Activated CD4-positive, alpha-beta T cell treated with anti-CD3 and anti-CD28 coated beads for 36 hours (primary cell): ENCODE measurements at places on chromosomes 6 and 20.

GRCh38 chr6:15158821-15159619 is 86.8 kb upstream of the JARID2 start:
- no peaks in the 10 kb centered on the region for H3K36me3 ChIP-seq
- peaks cover 3% of the 10 kb centered on the region for H3K27me3 ChIP-seq
- H3K27ac ChIP-seq: no peak overlapping the region
- H3K4me1 ChIP-seq: no peaks in the 10 kb centered on the region
- no peak for DNase-seq

- H3K4me1 ChIP-seq: no peaks in the 10 kb centered on the region
- DNase-seq: no peak
- H3K4me3 ChIP-seq: no peak overlapping the region
- no peaks in the 10 kb centered on the region for H3K36me3 ChIP-seq
- H3K27ac ChIP-seq: no peak overlapping the region
Observed at GRCh38 chr6:11672256-11672655, 106.3 kb downstream of the ADTRP start.

- H3K27me3 ChIP-seq: peaks cover 83% of the 10 kb centered on the region
- peaks cover 26% of the 10 kb centered on the region for H3K4me1 ChIP-seq
- no peak overlapping the region for H3K4me3 ChIP-seq
- H3K27ac ChIP-seq: no peak overlapping the region
- DNase-seq: no peak
Observed at GRCh38 chr6:30462482-30462881, 26.8 kb upstream of the HLA-E start.

GRCh38 chr20:9021216-9021615 is 47.7 kb upstream of the PLCB4 start:
- no peak overlapping the region for H3K27ac ChIP-seq
- H3K27me3 ChIP-seq: no peaks in the 10 kb centered on the region
- H3K4me1 ChIP-seq: no peaks in the 10 kb centered on the region
- H3K4me3 ChIP-seq: no peak overlapping the region
- no peaks in the 10 kb centered on the region for H3K36me3 ChIP-seq
- DNase-seq: no peak

- no peaks in the 10 kb centered on the region for H3K36me3 ChIP-seq
- no peaks in the 10 kb centered on the region for H3K4me1 ChIP-seq
- no peaks in the 10 kb centered on the region for H3K27me3 ChIP-seq
- H3K27ac ChIP-seq: no peak overlapping the region
- no peak overlapping the region for H3K4me3 ChIP-seq
Observed at GRCh38 chr6:71510057-71510713, 221.6 kb downstream of the OGFRL1 start.

DNA sequence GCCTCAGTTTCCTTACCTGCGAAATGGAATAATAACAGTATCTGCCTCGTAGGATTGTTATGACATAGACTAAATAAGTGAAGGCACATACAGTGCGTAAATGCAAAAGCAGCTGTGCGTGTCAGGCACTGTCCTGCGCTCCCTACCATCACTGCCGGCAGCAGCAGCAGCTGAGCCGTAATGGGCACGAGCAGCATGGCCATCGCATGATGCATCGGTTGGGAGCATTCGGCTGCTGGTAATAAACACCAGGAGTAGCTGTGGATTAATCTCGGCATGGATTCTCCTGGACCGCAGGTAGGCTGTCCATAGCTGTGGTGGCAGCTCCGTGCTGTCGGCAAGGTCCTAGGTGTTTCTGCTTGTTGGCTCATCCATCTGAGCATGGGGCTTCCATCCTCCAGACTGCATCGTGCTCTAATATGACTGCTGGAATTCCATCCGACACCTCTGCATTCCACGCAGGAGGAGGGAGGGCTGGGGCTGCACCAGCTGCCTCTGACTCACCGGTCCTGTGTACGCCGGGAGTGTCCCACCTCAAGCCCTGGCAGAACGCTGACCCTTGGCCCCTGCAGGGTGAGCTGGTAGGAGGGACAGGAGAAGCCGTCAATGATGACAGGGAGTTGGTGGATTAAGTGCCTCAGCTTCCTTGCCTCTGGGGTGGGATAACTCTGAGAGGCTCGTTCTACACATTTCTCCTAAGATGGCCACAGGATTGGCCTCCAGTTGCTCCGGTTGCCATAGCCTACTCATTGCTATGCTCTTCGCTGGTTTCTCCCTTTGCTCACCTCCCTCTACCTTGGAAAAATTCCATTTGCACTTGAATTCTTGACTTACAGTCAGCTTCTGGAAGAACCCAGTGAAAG is 100.9 kb upstream of the PMEPA1 start:
- no peak for DNase-seq
- no peak overlapping the region for H3K4me3 ChIP-seq
- H3K27me3 ChIP-seq: peaks cover 3% of the 10 kb centered on the region
- no peak overlapping the region for H3K27ac ChIP-seq

DNA sequence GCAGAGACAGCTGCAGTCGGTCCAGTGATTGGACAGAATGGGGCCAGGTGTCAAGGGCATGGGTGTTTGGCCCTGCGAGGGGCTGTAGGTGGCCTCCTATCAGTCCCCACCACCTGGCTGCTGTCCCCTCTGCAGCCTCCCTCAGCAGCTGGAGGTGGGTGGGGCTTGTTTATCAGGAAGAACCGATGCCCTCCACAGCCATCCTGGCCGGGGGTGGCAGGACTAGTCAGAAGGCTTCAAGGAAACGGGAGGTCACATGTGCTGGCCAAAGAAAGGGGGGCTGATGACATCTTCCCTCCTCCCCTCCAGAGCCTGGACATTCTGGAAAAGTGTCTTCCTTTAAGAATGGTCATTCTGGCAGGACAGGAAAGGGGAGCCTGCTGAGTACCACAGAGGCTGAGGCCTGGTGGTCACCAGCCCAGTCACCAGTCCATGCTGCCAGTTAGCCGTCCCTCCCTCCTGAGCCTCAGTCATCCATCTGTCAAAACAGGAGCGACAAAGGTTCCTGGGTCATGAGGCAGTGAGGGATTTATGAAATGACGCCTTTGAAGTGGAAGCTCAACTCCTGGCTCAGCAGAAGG is 4.1 kb downstream of the FAM210B start:
- no peak overlapping the region for H3K27ac ChIP-seq
- peaks cover 17% of the 10 kb centered on the region for H3K4me1 ChIP-seq
- H3K4me3 ChIP-seq: no peak overlapping the region
- H3K36me3 ChIP-seq: peaks cover 6% of the 10 kb centered on the region
- H3K27me3 ChIP-seq: no peaks in the 10 kb centered on the region
- no peak for DNase-seq

GRCh38 chr6:347232-347631 is 44.3 kb upstream of the IRF4 start:
- H3K27ac ChIP-seq: no peak overlapping the region
- no peaks in the 10 kb centered on the region for H3K27me3 ChIP-seq
- no peak overlapping the region for H3K4me3 ChIP-seq
- H3K4me1 ChIP-seq: no peaks in the 10 kb centered on the region

DNA sequence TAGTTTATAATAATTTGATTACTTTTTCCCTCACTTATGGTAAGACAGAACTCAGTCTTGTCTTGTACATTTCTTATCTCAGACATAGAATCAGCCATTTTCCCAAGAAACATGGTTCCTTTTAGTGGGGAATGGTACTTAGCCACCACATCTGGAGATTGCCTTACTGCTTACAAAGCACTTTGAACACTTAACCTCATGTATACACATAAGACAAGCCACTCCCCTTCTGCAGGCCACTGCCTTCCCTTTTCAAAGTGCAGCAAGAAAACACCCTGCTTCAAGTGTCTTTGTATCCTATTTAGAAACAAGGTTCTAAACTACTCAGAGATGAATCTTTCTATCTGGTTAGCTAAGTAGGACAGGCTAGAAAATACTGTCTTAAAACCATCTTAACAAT is 159.2 kb downstream of the UBE3D start:
- no peaks in the 10 kb centered on the region for H3K27me3 ChIP-seq
- H3K4me3 ChIP-seq: no peak overlapping the region
- H3K4me1 ChIP-seq: no peaks in the 10 kb centered on the region
- H3K36me3 ChIP-seq: no peaks in the 10 kb centered on the region
- DNase-seq: no peak

DNA sequence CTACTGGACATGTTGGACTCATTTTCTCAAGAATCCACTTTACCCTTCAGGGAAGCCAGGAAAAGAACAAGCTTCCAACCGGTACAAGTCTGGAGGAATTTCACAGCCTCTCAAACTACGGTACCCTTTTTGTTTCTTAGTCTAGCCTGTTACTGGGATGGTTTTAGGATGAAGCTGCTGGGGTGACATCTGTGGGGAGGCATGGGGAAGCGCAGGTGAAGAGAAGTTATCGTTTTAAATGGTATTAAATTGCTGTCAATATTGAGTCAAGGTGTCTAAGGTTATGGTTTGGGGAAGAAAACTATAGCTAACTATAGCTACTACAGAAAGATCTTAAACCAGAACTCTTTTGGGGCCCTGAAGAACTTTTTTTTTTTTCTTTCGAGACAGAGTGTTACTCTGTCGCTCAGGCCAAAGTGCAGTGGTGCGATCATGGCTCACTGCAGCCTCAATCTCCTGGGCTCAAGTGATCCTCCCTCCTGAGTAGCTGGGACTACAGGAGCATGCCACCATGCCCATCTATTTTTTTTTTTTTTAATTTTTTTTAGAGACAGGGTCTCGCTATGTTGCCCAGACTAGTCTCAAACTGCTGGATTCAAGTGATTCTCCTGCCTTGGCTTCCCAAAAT is 128.7 kb downstream of the RIN2 start:
- no peak overlapping the region for H3K4me3 ChIP-seq
- H3K27me3 ChIP-seq: peaks cover 16% of the 10 kb centered on the region
- H3K27ac ChIP-seq: no peak overlapping the region
- DNase-seq: no peak
- no peaks in the 10 kb centered on the region for H3K4me1 ChIP-seq

- H3K27ac ChIP-seq: no peak within 1 kb of the TSS
- no peaks in the 10 kb centered on the region for H3K36me3 ChIP-seq
- peaks cover 6% of the 10 kb centered on the region for H3K4me1 ChIP-seq
- peaks cover 10% of the 10 kb centered on the region for H3K27me3 ChIP-seq
Observed at GRCh38 chr6:89117211-89118108, at the start of gene SRSF12. Gene SRSF12, minus strand, starts transcription at chr6:89118071. Its CDS starts 184 bp downstream, at chr6:89117887.

DNA sequence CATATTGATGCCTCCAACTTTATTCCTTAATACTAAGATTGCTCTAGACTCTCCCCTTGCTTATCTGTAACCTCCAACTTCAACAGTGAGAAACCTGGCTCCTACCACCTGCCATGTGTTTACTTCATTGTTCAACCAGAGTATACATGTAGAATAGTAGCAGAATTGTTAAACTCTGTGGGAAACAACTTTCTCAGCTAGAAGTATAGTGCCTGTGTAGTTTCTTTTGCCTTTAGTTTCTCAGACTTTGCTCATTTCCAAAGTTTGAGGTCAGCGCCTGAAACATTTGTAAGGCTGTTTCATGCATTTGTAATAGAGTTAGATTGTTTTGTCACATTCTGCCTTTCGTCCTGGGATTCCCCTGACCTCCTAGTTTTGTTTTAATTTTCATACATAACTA is 34.9 kb upstream of the HECA start:
- peaks cover 3% of the 10 kb centered on the region for H3K27me3 ChIP-seq
- H3K27ac ChIP-seq: peak overlapping the region; percentile 67
- H3K36me3 ChIP-seq: no peaks in the 10 kb centered on the region
- peak; percentile 44 for DNase-seq

- H3K27ac ChIP-seq: peak overlapping the region; percentile 80
- no peaks in the 10 kb centered on the region for H3K27me3 ChIP-seq
- H3K4me3 ChIP-seq: peak overlapping the region; percentile 17
- no peak for DNase-seq
- peaks cover 60% of the 10 kb centered on the region for H3K4me1 ChIP-seq
Observed at GRCh38 chr20:1286267-1287024, 20.4 kb downstream of the SNPH start.

DNA sequence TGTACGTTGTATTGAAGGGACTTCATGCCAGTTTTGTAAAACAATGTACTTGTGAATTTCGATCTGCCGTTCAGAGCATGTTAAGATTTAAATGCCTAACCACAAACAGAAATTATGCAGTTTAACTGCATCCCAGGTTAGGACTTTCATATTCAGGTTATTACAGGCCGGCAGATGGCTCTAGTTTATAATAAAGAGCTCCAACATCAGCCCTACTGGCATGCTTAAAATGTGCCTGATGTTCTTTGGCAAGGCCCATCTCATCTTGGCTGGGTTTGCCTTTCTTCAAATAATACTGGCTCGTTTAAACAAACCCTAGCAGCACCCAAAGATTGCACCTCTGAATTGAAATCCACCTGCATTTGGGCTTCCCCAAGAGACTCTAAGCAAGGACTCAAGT is 169.3 kb upstream of the RIN2 start:
- no peaks in the 10 kb centered on the region for H3K4me1 ChIP-seq
- DNase-seq: no peak
- no peak overlapping the region for H3K4me3 ChIP-seq
- H3K36me3 ChIP-seq: no peaks in the 10 kb centered on the region
- H3K27ac ChIP-seq: no peak overlapping the region

DNA sequence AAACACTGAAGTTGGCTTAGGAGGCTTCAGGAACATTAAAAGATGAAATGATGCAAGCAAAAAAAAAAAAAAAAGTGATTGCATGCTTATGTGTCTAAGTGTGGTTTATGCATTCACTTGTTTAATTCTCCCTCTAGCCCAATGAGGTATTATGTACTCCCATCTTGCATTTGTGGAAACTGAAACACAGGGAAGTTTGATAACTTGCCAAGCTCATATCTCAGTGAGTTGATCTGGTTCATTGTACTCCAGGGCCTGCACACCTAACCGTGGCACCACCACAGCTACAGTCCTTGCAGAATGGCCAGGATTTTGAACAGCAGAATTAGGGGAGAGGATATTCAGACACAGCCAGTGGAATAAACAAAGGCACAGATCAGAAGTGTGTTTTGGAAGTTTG is 251.2 kb downstream of the TBC1D7 start:
- H3K27me3 ChIP-seq: peaks cover 15% of the 10 kb centered on the region
- H3K4me3 ChIP-seq: no peak overlapping the region
- H3K36me3 ChIP-seq: no peaks in the 10 kb centered on the region
- no peaks in the 10 kb centered on the region for H3K4me1 ChIP-seq

DNA sequence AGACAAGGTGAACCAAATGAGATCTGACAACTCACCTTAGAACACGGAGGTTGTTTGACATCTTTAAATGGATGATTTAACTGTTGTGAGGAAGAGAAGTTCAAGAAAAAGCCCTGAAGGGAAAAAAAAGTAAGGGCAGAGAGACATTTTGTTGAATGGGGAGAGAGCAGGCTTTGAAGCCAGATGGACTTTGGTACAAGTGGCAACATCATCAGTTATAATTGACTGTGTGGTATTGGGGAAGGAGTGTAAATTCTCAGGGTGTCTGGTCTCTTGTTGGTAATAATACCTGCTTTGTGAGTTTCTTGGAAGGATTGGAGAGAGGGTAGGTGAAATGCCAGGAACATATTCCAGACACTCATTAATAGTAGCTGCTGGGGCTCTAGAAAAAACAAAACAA is 21.6 kb downstream of the OGFRL1 start:
- DNase-seq: no peak
- no peaks in the 10 kb centered on the region for H3K4me1 ChIP-seq
- H3K27me3 ChIP-seq: no peaks in the 10 kb centered on the region
- H3K36me3 ChIP-seq: no peaks in the 10 kb centered on the region
- no peak overlapping the region for H3K27ac ChIP-seq
- H3K4me3 ChIP-seq: no peak overlapping the region

- no peak overlapping the region for H3K4me3 ChIP-seq
- peaks cover 3% of the 10 kb centered on the region for H3K27me3 ChIP-seq
- H3K4me1 ChIP-seq: no peaks in the 10 kb centered on the region
- H3K27ac ChIP-seq: no peak overlapping the region
Observed at GRCh38 chr6:129188795-129189194, 305.9 kb downstream of the LAMA2 start.
